ENCODE measurements at places on chromosomes 16 and 17. TPM values are rescaled to one million over a fixed set of nuclear protein-coding genes. Genes with fewer than 3 reads are reported as not detected.

GRCh38 chr17:4959261-4959965, 8.2 kb downstream of the SPAG7 start:
- no peak for DNase-seq

- no peak for DNase-seq
Measured at GRCh38 chr16:15996432-15997109, 47.2 kb downstream of the ABCC1 start.

The PRSS36 gene
- polyA plus RNA-seq = 0.78 TPM

GRCh38 chr16:51801635-51802034, 650.6 kb upstream of the SALL1 start:
- DNase-seq = no peak

The PTGES3L gene
- polyA plus RNA-seq = 1.9 TPM

The RHBDL1 gene
- 1.1 TPM for polyA plus RNA-seq

DNA sequence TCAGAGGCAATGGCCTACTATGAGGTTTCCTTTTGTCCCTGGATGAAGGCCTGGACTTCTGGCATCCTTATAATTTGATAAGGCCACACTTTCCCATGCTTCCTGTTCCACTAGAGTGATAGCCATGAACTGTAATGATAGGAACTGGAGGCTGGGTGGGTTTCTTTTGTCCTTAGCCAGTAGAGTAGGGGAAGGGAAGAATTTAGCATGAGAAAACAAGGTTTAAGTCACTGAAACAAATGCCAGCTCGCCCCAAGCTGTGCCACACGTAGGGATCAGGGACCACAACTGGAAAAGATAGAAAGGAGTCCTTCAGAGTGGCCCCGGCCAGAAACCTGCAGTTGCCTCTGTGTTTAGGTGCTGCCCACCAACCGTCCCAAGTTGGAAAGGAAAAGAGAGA, 80.9 kb upstream of the C17orf78 start:
- DNase-seq = no peak

- no peak for DNase-seq
Measured at GRCh38 chr16:11020792-11021551, 76.6 kb downstream of the CLEC16A start.
